ENCODE measurements at places on chromosomes 7 and 10.

DNA sequence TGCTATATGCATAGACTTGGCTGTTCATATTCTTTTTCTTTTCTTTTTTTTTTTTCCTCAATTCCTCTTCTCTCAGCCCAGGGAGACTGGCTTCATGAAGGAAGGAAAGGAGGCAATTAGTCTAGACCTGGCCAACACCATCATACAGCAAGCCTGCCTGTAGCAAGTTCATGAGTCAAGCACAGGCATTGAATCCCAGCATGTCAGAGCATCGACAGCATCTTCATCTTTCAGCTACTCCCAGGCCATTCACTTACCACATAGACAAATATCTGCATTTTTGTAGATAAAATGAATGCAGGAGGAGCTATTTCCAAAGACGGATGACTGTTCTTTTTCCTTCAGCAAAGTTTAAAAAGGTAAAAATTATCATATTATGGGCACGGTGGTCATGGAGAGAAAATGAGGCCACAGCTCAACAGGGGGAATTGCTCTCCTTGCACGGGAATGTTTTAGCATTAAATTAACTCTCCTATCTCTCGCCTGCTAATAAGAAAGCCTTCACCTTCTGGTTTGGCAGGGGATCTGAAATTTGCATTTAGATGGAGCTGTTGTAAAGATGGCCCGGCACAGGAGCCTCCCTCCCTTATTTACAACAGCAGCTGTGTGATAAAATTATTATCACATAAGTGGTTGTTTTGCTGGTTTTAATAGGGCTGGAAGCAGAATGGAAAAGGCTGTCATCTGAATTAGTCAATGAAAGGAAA lies 626.5 kb upstream of the AUTS2 start:
- H3K4me1 ChIP-seq, result no peaks in the 10 kb centered on the region
- no peak for ATAC-seq
- no peaks in the 10 kb centered on the region for H3K27me3 ChIP-seq
- no peak overlapping the region for H3K4me3 ChIP-seq

- H3K4me3 ChIP-seq, result no peak overlapping the region
- H3K27ac ChIP-seq, result no peak overlapping the region
- no peak for ATAC-seq
- no peaks in the 10 kb centered on the region for H3K27me3 ChIP-seq
Observed at GRCh38 chr10:943334-944033, 12.0 kb upstream of the LARP4B start.

DNA sequence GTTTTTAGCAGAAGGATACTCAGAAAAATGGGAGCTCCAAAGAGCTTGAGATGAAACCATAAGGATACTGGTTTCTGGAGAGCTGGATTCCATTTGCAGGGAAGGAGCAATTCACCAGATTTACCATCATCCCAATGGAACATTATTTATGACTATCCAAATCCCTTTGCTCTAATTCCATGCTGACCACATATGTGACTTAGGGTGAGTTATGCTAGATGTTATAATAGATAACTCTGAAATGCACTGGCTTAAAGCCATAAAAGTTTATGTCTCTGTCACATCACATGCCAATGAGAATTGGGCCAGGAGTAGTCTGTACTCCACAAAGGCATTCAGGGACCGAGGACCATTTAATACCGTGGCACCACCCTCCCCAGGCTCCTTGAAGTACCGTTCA lies 185.2 kb downstream of the SKIDA1 start:
- H3K36me3 ChIP-seq, result no peaks in the 10 kb centered on the region
- H3K4me3 ChIP-seq, result no peak overlapping the region
- no peak overlapping the region for H3K27ac ChIP-seq

DNA sequence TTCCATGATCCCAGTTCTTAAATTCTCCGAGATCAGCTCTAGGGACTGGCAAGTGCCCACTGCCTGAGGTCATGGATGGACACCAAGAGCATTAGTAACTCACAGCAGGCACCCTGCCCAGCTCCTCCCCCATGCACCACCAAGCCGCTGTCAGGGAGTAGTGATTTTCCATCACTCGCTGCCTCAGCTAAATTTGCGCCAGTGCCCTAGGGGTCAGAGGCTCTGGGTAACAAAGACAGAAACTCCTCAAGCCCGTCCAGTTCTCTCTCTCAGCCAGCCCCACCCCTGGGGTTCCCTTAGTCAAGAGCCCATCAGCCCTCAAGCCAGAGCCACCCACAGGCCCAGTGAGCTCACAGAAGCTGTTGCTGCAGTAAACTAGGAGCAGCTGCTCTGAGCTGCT lies 30.0 kb downstream of the PAX2 start:
- no peak for ATAC-seq
- H3K4me3 ChIP-seq, result no peak overlapping the region
- H3K27me3 ChIP-seq, result peaks cover 77% of the 10 kb centered on the region
- H3K4me1 ChIP-seq, result no peaks in the 10 kb centered on the region
- H3K27ac ChIP-seq, result no peak overlapping the region
- no peaks in the 10 kb centered on the region for H3K36me3 ChIP-seq

DNA sequence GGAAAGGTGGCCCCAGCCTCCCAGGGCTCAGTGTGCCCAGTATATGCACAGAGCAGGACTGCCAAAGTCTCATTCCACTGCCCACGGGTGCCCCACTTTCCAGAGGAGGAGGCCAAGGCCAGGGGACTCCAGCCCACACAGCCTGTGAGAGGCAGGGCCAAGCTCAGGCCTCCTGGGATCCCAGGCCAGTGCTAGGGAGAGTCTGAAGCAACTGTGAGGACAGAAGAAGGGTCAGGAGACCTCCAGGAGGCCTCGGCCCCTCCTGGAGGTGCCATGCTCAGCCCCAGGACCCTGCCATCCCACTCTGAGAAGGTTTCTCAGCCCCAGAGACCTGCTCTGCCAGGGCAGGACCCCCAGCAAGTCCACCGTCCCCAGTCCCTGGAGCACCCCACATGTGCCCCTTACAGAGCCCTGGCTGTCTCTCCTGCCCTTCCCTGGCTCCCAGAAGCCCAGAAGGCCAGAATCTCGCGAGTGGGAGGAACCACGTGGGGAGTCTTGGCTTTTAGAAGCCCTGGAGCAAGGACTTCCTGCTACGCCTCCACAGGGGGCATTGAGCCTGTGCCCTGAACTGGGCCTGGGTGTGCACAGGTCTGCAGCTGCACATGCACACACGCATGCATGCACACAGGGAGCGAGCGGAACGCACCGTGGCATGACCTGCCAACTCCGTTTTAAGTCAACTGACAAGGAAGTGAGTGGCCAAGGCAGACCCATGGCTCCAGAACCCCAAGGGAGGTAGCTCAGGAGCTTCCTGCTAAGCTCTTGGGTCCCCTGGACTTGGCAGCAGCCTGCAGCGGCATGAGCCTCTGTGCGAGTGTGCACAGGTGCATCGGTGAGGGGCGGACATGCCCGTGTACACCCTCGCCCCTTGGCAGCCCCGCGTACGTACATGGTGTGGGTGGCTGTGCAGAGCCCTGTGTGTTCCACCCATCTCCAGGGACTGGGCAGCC lies 33.6 kb downstream of the ZCCHC24 start:
- no peak for ATAC-seq
- H3K4me1 ChIP-seq, result peaks cover 18% of the 10 kb centered on the region
- no peaks in the 10 kb centered on the region for H3K27me3 ChIP-seq
- peak overlapping the region; percentile 39 for H3K27ac ChIP-seq
- H3K4me3 ChIP-seq, result no peak overlapping the region

GRCh38 chr7:128394904-128395496 lies 14.8 kb downstream of the IMPDH1 start:
- no peak overlapping the region for H3K4me3 ChIP-seq
- H3K36me3 ChIP-seq, result peaks cover 88% of the 10 kb centered on the region
- H3K27ac ChIP-seq, result no peak overlapping the region
- no peaks in the 10 kb centered on the region for H3K4me1 ChIP-seq

DNA sequence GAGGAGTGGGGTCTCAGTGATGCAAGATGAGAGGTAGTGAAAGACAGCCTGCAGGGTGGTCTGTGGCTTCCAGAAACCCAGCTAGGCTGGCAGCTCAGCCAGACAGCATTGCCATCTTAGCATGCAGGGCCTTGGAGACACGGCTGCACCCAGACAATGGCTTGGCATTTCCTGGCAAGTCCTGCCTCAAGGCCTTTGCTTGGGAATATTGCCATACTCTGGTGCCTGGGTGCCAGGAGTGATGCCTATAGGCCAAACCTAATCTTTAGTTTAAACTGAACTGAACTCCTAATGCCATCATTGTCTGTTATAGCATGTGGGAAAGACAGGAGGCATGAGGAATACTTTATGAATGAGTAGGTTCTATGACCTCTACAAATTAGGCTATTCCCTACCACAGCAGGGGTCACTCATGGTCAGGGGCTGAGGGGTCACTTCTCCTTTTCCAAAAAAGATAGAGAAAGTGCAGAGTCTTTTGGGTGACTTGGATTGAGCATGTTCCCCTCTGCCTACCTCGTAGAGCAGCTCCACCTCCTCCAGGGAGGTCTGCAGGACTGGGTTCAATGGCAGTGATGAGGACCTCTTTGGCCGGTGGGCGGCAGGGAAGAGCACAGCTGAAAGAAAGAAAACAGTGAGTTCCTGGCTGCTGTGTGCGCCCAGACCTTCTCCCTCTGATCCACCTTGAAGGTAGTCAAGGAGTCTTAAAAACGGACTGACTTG lies 8.8 kb upstream of the SLC13A4 start:
- H3K27ac ChIP-seq, result no peak overlapping the region
- no peak overlapping the region for H3K4me3 ChIP-seq
- no peaks in the 10 kb centered on the region for H3K27me3 ChIP-seq

Measured in gastroesophageal sphincter (tissue), 4 donors.